Renal pelvis (tissue), 12 donors: ENCODE measurements at places on chromosomes 5 and 9. TPM values are rescaled to one million over a fixed set of nuclear protein-coding genes. Genes with fewer than 3 reads are reported as not detected.

MRPL36 gene
- 40.2 TPM for polyA plus RNA-seq

COL15A1 gene
- 25.9 TPM for polyA plus RNA-seq

RFESD gene
- 5.6 TPM for polyA plus RNA-seq

OLFML2A gene
- polyA plus RNA-seq: 24.6 TPM

PKD2L2 gene
- 0.26 TPM for polyA plus RNA-seq

DNAI1 gene
- 1.5 TPM for polyA plus RNA-seq

ARHGEF28 gene
- polyA plus RNA-seq: 60.2 TPM

CCDC192 gene
- 1.1 TPM for polyA plus RNA-seq

NRARP gene
- 8.5 TPM for polyA plus RNA-seq

OGN gene
- polyA plus RNA-seq: 65.2 TPM

FAM53C gene
- polyA plus RNA-seq: 31.6 TPM

DPYSL3 gene
- polyA plus RNA-seq: 38.9 TPM

CDHR2 gene
- polyA plus RNA-seq: 26.0 TPM

SRD5A1 gene
- polyA plus RNA-seq: 11.6 TPM

SLCO4C1 gene
- polyA plus RNA-seq: 21.1 TPM

C9orf152 gene
- 0.64 TPM for polyA plus RNA-seq

PCSK1 gene
- 0.23 TPM for polyA plus RNA-seq
